Chondrocyte (in vitro differentiated cells): ENCODE measurements at places on chromosomes 3 and 15. TPM values are rescaled to one million over a fixed set of nuclear protein-coding genes. Genes with fewer than 3 reads are reported as not detected.

LRRC2 gene
- 0.46 to 2.2 TPM (median 1.9 TPM) in 3 replicates for total RNA-seq

DNA sequence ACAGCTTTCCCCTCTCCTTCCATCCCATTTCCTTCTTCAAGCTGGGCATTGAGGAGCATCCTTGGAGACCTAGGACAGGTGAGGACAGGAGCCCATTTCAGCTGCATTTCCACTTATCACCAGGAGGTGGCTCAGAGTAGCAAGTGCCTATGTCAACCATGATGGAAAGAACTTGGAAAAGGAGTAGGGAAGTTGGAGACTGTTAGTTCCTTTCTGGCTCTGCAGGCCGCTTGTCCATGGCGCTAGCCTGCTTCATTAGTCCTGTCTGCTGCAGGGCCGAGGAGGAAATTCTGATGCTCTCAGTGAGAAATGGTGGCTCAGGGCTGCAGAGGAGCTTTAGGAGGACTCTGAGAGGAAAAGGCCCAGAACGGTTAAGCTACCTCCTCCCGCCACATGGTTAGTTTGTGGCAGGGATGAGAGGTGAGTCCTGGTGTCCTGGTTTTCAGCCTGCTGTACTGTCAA, 7.0 kb upstream of the CD276 start:
- no peak overlapping the region for H3K27ac ChIP-seq
- no peak for DNase-seq
- H3K36me3 ChIP-seq: no peaks in the 10 kb centered on the region
- no peak overlapping the region for H3K4me3 ChIP-seq
- H3K4me1 ChIP-seq: peaks cover 2% of the 10 kb centered on the region

DNA sequence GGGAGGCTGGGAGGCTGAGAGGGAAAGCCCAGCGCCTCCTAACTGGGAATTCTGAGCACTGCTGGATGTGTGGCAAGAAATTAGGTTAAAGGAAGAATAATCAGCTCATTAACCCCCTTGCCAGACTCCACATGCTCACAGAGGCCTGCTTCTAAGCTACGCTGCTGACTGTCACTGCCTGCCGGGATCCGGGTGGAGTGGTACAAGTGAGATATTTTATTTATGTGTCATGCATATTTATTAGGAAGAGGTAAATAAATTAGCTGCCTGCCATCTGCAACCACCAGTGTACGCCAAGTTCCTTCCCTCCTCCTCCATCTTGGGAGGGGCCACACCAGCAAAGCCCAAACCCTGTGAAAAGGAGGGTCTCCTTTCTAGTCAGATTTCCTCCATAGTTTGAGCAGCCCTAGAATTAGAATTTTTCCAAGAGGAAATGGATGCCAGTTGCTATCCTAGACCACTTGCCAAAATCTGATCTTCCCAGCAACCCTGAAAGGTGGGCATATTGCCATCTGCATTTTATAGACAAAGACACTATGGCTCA, 43.5 kb upstream of the GRIP2 start:
- peaks cover 49% of the 10 kb centered on the region for H3K27me3 ChIP-seq
- H3K4me1 ChIP-seq: peaks cover 5% of the 10 kb centered on the region
- DNase-seq: no peak

DNA sequence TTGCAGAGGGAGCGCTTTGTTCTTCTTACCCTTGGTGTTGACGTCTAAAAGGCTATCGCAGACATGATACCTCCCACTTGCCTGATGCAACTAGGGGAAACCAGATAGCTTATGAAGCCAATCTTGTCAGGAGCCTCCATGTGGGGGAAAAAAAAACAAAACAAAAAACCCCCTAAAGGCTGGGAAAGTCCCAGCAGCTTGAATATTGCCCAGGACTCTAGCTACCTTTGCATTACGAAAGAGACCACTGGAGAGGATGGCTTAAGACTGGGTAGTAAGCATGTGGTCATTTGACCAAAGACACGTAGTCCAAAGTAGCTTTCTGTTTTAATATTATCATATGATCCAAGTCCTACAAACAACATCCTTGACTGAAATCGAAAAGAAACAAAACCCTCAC, 120.7 kb upstream of the WNT5A start:
- H3K36me3 ChIP-seq: no peaks in the 10 kb centered on the region
- no peak overlapping the region for H3K4me3 ChIP-seq
- no peak for DNase-seq
- H3K27me3 ChIP-seq: no peaks in the 10 kb centered on the region
- no peak overlapping the region for H3K27ac ChIP-seq
- no peaks in the 10 kb centered on the region for H3K4me1 ChIP-seq

- H3K4me3 ChIP-seq: peak overlapping the region; percentile 97
- peak; percentile 85 for DNase-seq
- peaks cover 47% of the 10 kb centered on the region for H3K4me1 ChIP-seq
- peak overlapping the region; percentile 89 for H3K27ac ChIP-seq
Measured at GRCh38 chr3:107240183-107241091, 136.8 kb upstream of the CCDC54 start.

GRCh38 chr3:89908711-89909213, 801.3 kb downstream of the EPHA3 start:
- no peaks in the 10 kb centered on the region for H3K4me1 ChIP-seq
- peaks cover 3% of the 10 kb centered on the region for H3K36me3 ChIP-seq
- no peak for DNase-seq
- H3K27me3 ChIP-seq: peaks cover 4% of the 10 kb centered on the region
- no peak overlapping the region for H3K27ac ChIP-seq

DNA sequence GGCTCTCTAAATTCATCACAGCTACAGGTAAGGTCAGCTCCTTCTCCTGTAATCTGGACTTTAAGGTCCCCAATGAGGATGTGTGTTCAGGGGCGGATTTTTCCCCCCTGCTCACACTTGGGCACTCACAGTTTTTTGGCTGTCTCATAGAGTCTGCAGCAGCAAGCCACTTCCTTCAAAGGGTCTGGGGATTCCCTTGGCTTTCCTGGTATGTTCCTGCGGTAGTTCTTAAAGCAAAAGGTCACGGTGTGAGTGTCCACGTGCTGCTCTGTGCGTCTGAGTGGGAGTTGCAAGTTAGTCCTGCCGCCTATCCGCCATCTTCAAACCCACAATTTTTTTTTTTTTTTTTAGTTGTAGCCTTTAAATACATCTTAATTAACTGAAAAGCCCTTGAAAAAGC, 15.4 kb upstream of the CFAP20DC start:
- no peak overlapping the region for H3K27ac ChIP-seq
- DNase-seq: no peak
- no peaks in the 10 kb centered on the region for H3K4me1 ChIP-seq
- H3K27me3 ChIP-seq: no peaks in the 10 kb centered on the region
